ENCODE measurements at places on chromosomes 4 and X.

DNA sequence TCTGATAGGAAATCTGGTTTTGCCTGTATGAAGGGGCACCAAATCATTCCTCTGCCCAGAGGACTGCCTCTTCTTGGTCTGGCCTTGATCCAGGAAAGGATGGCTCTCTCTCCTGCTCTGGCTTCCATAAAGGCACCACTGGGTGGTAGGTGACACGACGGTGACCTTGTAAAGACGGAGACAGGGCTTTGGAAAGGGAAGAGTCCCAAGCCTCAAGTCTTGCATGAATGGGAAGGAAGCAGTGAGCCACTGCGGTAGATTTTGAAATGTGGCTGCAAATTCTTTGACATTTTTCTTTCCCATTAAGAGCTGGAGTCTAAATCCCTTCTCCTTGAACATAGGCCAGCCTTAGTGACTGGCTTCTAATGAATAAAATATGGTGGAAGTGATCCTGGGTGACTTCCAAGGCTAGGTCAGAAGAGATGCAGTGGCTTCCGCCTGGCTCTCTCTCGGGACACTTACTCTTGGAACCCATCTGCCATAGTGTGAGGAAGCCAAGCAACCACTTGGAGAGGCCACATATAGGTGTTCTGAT lies 347.4 kb downstream of the BCOR start:
- no peak for DNase-seq

- DNase-seq, result peak; percentile 15
Observed at GRCh38 chr4:77921701-77922100, 59.1 kb downstream of the MRPL1 start.

DNA sequence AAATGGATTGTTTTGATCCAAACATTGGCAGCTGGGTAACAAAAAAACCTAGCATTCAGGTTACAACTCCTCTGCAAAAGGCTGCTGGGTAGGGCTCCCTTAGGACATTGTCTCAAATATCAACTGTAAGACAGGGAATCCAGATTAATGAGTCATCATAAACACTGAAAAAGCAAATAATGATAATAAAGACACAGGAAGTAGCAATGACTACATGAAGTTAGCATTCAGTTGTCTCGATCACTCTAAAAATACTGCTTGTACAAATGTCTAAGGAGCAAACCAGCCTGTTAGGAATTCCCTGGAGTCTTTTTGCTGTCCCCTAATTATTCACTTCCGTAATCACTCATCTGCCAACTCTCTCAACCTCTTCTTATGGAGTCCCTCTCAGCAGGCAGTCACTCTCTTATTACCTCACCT lies 259.2 kb downstream of the GPC3 start:
- peak; percentile 1 for DNase-seq

GRCh38 chr4:41207291-41207831 lies 7.0 kb downstream of the APBB2 start:
- DNase-seq, result no peak

DNA sequence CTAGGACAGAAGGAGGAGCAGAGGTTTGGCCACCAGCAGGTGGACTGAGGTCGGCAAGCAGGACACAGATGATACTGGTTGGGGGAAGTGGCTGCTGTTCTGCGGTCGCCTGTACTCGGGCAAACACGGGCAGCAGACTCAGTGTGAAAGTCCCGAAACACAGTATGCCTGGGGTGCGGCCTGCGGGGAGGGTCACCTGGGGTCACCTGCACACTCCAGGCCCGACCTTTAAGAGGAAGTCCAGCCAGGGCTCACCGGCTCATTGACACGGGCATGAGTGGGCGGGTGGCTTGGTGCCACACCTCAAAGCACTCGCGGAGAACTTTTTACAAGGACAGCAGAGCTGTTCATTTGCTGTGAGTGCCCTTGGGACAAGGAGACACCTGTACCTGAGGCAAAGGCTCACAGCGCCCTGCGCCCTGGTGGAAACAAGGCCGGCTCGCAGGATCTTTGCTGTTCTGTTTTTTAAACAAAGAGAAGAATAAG lies 71.5 kb upstream of the MXD4 start:
- no peak for DNase-seq

GRCh38 chrX:21255032-21255618 lies 119.1 kb upstream of the CNKSR2 start:
- DNase-seq, result no peak

DNA sequence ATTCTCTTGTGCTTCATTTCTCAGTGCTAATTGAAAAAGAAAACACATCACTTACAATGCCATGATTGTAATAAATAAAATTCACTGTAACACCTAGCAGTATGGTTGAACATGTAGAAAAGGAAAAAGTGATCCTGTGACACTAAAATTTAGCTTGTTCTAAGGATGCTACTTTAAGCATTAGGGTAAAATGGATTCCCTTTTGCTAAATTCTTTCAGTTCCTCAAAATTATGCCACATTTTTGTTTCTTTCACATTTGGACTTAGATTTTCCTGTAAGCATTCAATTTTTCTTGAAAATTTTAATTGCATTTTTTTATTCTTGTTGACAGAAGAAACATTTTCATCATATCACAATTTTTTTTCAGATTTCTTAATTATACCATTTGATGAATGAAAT lies 19.4 kb downstream of the TET2 start:
- DNase-seq, result no peak

DNA sequence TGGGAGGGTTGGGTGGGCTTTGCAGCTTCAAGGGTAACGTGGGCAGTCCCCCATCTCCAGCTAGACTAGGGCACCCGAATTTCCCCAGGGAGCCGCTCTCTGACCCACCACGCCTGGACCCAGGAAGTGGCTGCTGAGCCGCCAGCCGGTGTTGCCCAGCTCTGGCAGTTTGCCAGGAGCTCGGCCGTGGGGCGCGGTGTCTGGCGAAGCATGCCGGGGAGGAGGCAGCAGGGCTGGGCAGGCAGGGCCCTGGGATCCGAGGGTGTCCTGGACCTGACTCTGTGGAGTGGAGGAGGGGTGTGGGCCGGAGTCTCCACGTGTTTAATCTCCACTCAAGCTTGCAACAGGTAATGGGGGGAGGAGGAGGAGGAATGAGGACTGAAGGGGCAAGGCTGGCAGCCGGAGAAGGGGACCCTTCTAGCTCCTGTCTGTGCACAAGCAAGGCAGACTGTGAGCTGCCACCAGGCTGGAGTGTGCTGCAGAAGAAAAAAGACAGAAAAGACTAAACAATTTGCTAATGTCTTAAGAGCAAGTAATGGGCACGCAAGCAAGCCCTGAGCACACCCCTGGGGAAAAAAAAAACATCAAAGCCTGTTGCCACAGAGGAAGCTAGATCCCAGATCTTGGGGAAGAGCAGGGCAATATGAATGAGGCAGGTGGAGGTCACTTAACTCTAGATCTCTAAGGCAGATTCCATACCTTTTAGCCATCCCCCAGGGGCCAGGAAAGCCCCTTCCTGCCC lies 2.4 kb downstream of the LONRF3 start:
- no peak for DNase-seq

DNA sequence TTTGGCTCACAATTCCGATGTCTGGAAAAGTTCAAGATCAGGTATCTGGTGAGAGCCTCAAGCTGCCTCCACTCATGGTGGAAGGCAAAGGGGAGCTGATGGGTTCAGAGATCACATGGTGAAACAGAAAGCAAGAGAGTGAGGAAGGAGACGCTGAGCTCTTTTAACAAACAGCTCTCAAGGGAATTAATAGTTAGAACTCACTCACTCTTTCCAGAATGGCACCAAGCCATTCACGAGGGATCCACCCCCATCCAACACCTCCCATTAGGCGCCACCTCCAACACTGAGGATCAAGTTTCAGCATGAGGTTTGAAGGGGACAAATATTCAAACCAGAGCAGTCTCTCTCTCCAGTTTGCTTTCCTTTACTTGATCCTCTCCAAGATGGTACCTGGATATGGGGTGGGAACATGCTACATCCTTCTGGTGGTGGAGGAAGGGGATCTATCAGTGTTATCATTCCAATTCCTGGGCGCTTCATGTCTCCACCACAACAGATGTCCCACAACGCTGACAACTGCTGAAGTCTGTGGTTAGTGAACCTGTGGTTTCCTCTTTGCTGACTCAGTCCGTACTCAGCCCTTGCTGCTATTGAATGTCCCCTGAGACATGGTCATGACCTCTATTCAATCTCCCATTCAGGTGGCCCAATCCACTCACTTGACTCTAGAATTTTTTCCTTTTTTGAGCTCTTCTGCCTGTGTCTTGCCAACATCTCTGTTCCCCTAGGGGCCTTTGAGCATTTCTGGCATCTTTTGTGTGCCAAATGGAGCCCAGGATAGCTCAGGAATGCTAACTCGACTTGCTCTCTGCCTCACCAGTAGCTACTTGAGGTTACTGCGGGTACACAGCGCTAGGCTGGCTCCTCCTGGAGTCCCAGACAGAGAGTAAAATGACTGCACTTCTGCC lies 395.2 kb downstream of the MID1IP1 start:
- DNase-seq, result no peak

- DNase-seq, result no peak
Observed at GRCh38 chrX:43618366-43619205, 37.5 kb upstream of the MAOA start.

DNA sequence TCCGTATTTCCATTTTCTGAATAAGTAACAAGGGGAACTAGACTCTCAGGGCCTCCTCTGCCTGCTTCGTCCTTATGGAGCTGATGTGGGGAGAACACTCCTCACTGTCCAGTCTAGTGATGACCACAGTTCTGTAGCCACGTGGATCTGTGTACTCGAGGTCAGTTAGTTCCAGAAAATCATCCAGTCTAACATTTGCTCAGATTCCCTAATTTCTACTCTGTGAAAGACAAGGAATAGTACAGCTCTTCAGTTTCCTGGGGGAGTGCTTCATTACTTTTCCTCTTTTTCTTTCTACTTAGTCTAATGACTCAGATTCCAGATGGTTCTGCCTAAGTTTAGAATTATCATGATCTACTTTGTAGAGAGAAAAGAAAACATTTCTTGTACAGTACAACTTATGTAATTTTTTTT lies 82.6 kb downstream of the SORBS2 start:
- no peak for DNase-seq

DNA sequence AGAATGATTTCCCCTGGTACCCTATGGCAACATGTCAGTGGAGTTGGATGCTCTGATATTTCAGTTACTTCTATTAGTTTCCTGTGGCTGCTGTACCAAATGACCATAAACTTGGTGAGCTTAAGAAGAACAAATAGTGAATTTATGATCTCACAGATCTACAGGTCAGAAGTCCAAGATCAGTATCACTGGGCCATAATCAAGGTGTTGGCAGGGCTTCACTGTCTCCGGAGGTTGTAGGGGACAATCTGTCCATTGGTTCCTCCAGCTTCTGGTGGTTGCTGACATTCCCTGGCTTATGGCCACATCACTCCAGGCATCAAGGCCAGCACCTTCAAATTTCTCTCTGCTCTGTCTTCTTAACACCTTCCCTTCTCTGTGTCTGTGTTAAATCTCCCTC lies 37.9 kb upstream of the ELOVL6 start:
- DNase-seq, result no peak

GRCh38 chrX:155071694-155072280 lies 479 bp downstream of the BRCC3 start:
- no peak for DNase-seq

GRCh38 chrX:50168241-50168687 lies 32.5 kb downstream of the AKAP4 start:
- DNase-seq, result no peak

DNA sequence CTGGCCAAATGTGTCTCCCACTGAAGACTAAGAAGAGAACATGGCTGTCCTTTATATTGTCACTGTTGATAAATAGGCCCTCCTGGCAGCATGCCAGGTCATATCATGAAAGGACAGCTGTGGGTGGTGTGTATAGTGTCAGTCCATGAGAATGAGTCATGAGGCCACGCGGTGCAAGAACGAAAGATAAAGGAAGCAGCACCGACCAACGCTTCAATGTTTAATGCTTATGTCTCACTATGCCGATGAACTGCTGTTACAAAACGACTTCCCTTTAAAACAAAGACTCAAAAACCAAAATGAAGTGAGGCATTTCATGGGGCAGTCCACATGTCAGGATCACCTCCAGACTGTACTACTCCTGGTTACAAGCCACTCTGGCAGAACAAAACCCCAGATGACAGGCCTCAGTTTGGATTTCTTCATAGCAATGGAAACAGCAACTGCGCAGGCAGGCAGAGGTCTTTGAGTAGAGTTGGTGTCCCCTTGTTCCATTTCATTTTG lies 5.2 kb upstream of the TCEANC start:
- no peak for DNase-seq

DNA sequence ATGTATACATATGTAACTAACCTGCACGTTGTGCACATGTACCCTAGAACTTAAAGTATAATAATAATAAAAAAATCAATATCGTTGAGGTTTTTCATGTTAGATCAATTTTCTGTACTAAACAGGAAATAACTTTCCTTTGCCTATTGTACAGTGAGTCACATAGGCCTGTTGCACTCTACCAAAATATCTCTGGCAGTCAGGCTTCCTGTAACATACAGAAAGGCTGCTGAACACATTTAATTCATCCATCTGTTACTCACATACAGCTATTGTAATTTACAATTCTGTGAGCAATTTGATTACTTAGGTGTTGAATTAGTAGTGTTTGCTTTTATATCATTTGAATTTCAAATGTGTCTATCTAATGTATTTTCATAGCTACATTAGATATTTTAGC lies 427.8 kb downstream of the TMA16 start:
- DNase-seq, result no peak

GRCh38 chrX:107823456-107823855 lies 2.2 kb upstream of the MID2 start:
- no peak for DNase-seq

GRCh38 chr4:14092741-14093140 lies 465.2 kb upstream of the BOD1L1 start:
- DNase-seq, result no peak

- DNase-seq, result no peak
Observed at GRCh38 chr4:76235915-76236314, 15.6 kb upstream of the FAM47E start.

- no peak for DNase-seq
Observed at GRCh38 chr4:31422006-31422405, 701.8 kb downstream of the PCDH7 start.

DNA sequence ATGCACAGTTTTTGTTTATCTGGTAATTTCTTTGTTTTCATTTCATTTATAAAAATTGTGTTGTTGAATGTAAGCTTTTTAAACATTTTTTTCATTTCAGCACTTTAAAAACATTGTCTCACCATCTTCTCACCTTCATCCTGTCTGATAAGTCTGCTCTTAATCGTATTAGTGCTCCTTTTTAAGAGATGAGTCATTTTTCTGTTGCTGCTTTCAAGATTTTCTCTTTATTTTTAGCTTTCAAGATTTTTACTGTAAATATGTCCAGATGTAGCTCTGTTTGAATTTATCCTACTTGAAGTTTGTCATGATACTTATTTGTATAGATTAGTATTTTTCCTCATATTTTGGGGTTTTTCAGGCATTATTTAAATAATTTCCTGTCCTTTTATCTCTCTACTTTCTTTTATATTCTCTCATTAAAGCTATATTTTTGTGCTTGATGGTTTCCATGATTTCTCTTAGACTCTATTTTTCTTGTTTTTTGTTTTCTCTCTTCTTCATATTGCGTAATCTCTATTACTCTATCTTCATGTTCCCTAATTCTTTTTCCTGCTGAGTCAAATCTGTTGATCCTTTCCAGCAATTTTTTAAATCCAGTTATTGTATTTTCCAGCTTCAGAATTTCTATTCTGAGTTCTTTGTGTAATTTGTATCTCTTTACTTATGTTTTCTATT lies 1400.4 kb upstream of the PCDH7 start:
- DNase-seq, result no peak

All from Caco-2 (cell line).